ENCODE measurements at places on chromosomes 3 and 15.

DNA sequence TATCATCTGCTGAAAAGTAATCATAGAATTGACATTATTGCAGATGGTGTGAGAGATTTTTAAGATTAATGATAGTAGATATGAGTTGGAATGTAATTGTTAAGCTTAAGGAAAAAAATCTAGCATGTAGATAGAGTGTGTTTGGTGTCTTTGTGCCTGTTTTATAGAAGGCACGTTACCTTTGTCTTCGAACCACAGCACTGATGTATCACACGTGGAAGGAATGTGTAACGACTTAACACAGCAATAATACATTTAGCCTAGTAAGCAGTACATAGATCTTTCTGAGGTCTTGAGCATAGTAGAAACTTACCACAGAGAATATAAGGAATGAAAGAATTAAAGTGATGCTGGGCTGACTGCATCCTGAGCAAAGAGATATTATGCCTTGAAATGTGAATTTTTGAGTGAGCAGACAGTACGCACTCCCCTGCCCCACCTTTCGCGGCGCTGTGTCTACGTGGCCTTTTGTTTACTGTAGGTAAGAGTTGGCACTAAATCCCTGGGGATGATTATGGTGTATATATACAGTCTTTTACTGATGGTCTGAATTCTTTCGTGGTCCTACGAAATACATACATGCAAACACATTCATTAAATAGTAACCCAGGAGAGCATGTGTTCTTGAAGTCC is 217.6 kb upstream of the TOPAZ1 start:
- DNase-seq = no peak

- no peak for DNase-seq
Observed at GRCh38 chr3:23762759-23763477, 42.8 kb upstream of the UBE2E1 start.

GRCh38 chr3:67048067-67048714 is 50.1 kb downstream of the KBTBD8 start:
- DNase-seq = no peak

DNA sequence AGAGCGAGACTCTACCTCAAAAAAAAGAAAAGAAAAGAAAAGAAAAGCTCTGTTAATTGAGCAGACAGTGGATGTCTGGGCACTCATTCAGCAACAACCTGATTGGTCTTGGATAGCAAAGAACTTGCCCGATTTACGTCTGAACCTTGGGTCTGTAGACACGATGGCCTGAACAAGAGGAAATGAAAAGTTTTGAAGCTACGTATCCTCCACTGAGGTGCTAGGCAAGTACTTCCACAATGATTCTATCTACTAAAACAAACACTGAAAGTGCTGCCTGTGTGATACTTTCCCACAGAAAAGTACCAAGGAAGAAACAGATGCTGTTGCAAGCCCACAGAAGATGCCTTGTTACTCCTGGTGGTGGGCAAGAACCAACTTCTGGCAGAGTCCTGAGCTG is 21.8 kb upstream of the MUSTN1 start:
- no peak for DNase-seq

GRCh38 chr3:179454887-179455286 is 3.6 kb upstream of the GNB4 start:
- DNase-seq = no peak

DNA sequence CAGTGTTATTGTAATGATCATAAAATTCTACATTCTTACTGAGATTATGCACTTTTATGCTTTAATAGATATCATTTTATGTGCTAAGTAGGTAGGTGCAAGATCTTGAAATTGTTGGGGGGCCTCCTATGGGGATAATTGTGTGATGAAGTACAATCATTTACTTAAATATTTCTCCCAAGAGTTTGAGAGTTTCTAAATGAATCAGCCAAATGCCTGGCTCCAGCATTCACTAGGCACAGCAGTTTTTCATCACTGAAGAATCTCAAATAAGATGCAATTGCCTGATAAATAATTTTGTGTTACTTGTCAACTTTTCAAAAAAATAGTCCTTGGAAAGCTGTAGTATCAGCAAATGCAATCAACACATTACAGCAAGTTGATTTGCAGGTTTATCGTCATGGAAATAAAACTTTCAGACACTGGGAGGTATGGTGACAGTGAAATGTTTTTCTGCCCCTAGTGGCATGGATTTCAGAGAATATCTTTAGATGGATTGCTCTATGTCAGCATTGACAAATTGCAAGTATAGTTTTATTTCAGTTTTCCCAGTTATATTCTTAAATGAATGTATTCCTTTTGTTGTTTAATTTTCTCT is 167.1 kb downstream of the NEK11 start:
- no peak for DNase-seq

DNA sequence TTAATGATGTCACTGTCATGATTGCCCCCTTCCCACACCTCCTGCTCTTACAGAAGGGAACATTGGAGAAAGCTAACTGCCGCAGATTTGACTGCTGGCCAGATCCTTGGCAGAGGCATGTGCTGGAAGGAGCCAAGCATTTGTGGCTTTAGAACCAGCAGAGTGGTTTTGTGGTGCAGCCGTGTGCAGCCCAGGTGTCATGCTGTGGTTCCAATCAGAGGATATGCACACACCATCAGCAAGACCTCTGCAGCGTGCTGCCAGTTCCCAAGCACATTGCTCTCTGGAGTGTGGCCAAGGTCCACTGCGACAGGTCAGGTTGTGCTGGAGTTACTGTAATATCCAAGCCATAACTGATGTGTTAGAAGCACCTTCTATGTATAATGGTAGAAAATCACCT is 61.6 kb downstream of the OTOL1 start:
- DNase-seq = no peak

DNA sequence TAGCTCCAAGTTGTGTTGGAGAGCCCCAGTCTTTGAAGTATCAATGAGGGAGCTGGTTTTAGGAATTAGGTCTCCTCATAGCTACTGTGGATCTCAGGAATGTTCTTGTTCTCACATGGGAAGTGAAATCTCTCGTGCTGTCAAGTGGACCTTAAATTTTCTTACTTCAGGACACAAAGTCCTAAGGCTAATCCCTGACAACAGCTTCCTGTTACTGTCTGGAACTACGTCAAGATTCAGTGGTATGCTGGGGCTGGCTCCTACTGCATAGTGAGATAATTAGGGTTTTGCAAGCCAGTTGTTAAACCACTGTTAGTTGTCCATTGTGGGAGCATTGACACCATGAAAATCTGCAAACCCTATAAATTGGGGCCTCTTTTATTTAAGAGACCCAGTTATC is 22.8 kb downstream of the MESP1 start:
- DNase-seq = no peak

GRCh38 chr3:11370191-11370590 is 98.0 kb downstream of the ATG7 start:
- no peak for DNase-seq

DNA sequence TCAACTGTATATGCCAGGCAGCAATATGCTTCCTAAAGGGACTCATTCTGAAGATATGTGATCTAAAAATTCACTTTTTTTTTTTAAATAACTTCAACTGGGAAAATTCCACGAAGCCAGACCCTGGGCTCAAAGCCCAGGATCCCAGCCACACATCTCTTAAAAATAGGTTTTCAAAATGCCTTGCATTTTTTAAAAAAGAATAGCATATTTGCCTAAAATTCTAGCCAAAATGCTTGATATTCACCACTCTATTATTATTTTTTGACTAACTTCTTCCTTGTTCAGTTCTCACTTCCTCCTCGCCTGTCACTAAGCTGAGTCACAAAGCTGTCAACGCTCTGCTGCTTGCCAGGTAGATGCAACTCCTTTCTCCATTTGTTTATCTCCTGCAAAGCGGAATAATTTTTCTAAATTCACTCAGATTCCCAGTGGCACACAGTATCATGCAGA is 28.0 kb upstream of the VGLL4 start:
- DNase-seq = no peak

GRCh38 chr3:194672876-194673275 is 885 bp upstream of the LSG1 start:
- no peak for DNase-seq

- DNase-seq = no peak
Observed at GRCh38 chr15:70351391-70351790, 253.7 kb upstream of the TLE3 start.

DNA sequence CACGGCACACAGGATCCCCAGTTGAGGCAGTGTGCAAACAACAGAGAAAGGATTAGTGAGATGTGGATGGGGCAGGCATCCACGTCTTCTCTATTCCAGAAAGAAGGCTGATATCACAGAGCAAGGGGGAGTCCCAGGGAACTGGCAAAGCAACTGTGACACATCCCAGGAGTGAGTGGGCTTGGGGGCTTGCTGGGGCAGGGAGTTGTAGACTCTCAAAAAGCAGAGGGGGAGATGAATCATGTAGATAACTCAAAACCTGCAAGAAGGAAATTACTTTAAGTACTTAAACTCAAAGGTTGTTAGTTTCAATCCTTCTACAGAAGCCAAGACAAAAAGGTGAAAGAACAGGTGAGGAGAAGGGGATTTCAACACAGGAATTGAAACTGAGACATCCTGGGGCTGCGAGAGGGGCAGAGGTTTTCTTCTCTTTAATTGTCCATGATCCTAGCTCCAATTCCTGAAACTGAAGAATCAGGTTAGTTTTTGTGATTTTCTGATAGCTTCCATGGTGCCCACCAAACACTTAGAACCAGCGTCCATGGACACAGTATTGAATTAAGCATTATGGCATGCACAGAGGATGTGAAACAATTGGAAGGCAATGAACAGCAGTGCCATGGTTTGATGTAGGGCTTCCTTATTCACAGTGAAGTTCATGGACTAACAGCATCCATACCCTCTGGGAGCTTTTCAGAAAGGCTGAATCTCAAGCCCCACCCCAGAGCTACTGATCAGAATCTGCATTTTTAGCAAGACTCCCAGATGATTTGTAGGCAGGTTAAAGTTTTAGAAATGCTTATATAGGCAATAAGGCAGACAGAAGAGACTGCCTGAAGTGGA is 52.0 kb downstream of the CCR3 start:
- no peak for DNase-seq

DNA sequence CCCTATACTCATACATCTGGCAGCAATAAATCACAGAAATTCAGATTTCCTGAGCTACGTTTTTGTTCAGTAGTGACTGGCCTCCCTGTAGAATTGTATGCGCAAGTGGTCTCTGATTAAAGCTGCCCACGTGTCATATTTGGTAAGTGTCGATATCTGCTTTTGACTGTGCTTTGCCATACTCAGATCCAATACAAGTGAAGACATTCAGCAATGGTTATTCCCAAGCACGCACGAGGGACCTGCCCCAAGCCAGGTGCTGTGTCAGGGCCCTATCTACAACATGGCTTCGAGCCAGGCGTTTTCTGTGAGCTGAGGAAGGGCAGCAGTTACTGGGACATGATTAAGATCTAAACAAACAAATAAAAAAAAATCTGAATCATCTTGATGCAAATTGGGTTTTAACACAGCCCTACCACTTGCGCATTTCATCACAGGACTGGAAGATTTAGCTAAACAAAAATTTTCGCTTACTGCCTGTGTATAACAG is 47.2 kb upstream of the ICE2 start:
- DNase-seq = no peak

DNA sequence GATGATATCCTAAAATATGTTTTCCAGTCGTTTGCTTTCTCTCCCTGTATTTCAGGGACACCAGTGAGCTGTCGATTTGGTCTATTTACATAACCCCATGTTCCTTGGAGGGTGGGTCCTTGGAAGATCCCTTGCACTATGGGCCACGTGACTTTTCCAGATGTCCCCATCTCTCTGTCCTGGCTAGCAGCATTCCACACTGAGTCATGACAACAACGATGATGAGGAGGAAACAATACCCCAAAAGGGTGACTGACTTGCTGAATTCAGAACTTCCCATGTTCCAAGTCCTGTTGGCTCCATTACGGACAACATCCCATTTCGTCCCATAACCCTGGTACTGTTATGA is 134.3 kb downstream of the NSMCE3 start:
- DNase-seq = no peak

- DNase-seq = no peak
Observed at GRCh38 chr3:177487635-177488186, 290.4 kb upstream of the TBL1XR1 start.

- DNase-seq = no peak
Observed at GRCh38 chr15:83700082-83700481, 46.2 kb downstream of the ADAMTSL3 start.

DNA sequence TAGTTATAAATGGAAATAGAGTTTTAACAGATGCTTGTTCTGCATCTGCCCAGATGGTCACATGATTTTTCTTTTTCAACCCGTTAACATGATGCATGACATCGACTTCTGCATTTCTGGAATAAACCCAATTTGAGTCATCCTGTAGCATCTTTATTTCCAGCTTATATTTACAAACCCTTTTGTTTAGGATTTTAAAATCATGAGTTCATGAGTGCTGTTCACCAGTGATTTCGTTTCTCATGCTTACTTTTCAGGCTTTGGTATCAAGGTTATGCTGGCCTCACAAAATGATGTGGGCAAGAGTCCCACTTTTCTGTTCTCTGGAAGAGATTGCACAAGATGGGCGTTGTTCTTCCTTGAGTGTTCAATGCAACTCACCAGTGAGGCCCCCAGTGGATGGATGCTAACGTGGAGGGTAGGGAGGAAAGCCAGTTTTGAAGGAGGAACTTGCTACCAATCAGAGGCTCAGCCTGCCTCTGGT is 5.2 kb downstream of the HRH1 start:
- no peak for DNase-seq

- DNase-seq = peak; percentile 12
Observed at GRCh38 chr3:158532099-158532734, 38.8 kb upstream of the MLF1 start.

GRCh38 chr15:81851757-81852156 is 194.1 kb downstream of the MEX3B start:
- DNase-seq = no peak

GRCh38 chr15:91909111-91909510 is 55.6 kb downstream of the SLCO3A1 start:
- no peak for DNase-seq
